ENCODE measurements at places on chromosomes 2 and 18. TPM values are rescaled to one million over a fixed set of nuclear protein-coding genes. Genes with fewer than 3 reads are reported as not detected.

Gene CTAGE1
- not detected for total RNA-seq

DNA sequence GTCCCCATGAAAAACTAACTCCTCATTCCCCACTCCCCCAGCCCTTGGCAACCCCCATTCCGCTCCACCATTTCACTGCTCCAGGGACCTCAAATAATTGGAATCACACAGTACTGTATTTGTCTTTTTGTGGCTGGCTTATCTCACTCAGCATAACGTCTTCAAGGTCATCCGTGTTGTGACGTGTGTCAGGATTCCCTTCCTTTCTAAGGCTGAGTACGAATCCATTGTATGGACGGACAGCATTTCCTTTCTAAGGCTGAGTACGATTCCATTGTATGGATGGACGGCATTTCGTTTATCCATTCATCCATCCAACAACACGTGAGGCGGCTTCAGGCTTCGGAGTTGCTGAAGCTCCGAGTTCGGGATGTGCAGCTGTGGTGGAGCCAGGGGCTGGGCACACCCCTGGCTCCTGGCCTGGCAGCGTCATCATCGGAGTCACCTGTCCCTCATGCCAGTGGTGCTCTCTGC lies 1.2 kb upstream of the ASB1 start:
- no peak for DNase-seq

Gene CHST10
- 6.8 TPM for total RNA-seq

- no peak for DNase-seq
These were observed 154.0 kb downstream of the PMAIP1 start for GRCh38 chr18:60053747-60054304.

Gene APCDD1
- total RNA-seq = 98.4 TPM

- DNase-seq = no peak
These were observed 92.9 kb upstream of the CYP1B1 start for GRCh38 chr2:38168710-38169480.

- DNase-seq = no peak
These were observed 893 bp downstream of the CAVIN2 start for GRCh38 chr2:191845876-191846514.

Gene COL6A3
- 197 TPM for total RNA-seq

DNA sequence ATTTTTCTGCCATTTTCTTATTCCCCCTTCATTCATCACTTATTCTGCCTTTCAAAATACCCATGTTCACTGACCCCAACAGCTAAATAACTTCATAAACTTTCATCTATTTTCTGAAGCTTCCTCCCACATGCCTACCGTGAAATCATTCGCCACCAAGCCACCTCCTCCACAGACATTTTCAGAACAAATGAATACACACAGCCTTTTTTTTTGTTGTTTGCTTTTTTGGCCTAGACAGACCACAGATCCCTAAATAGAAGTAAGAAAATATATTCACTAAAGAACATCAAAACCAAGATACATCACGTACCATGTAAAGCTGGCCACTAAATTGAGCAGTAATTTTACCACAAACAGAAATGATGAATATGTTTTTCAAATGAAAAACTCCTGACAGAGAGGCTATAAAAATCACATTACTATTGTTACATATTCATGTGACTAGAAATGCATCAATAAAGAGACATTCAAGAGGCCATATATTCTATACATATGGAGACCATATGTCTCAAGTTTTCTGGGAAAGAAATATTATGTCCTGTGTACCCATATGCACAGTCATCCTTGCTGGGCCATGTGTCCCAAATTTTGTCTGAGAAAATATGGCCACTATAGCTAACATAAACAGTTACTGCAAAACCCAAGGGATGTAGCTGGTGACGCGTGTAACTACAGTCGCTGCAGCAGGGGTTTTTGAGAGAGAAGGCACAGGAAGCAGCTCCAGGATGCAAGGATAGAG lies 200.3 kb downstream of the FBXO15 start:
- DNase-seq = no peak

- no peak for DNase-seq
These were observed 20.9 kb downstream of the CD8A start for GRCh38 chr2:86769838-86770237.

GRCh38 chr2:226849349-226849748 lies 13.5 kb downstream of the RHBDD1 start:
- no peak for DNase-seq

DNA sequence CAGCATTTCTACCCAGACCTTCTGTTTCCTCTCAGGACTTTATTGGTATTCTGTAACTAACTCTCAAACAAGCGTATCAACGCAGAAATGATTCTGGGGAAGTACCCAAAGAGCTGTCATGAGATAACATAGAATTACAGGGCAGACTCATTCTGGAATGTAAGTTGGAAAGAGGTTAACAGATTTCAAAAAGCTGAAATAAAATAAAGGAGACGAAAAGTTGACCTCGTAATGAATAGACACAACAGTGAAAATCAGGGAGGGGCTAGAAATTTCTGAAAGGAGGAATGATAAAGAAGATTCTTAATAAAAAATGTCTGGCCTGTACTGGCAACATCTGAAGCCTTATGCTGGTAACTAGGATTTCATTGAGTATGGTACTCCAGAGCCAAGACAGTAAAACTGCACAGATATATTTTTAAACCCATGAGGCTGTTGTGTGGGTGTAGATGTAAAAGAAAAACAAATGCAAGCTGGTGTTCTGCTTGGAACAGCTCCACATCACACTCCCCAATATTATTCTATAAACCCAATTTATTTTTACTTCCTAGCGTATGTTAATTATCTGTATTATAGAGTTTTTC lies 23.9 kb downstream of the RBMS1 start:
- no peak for DNase-seq

DNA sequence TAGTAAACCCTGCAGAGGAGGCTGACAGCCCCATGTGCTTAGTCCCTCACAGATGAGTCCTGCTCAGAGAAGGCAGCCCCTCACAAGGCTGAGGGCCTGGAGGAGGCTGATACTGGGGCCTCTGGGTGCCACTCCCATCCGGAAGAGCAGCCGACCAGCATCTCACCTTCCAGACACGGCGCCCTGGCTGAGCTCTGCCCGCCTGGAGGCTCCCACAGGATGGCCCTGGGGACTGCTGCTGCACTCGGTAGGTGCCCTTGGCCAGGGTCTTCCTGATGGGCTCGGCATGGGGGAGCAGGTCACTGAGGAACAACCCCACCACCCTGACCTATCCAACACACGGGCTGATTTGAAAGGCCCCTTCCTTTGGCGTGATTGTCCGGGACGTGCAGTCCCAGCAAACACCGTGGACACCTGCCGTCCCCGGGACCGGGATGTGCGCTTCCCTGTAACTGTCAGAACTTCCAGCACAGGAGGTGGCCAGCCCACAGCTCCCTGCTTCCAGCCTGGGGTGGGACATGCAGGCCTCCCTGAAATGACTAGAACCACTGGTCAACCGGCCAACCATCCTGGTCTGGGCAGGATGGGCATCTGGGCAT lies 38.6 kb downstream of the MLPH start:
- DNase-seq = no peak

Gene MRO
- 1.9 TPM for total RNA-seq

Gene DQX1
- total RNA-seq = 1.4 TPM

Gene PROKR1
- not detected for total RNA-seq

Gene MCEE
- 26.3 TPM for total RNA-seq

Gene CROCC2
- total RNA-seq = 0.23 TPM

DNA sequence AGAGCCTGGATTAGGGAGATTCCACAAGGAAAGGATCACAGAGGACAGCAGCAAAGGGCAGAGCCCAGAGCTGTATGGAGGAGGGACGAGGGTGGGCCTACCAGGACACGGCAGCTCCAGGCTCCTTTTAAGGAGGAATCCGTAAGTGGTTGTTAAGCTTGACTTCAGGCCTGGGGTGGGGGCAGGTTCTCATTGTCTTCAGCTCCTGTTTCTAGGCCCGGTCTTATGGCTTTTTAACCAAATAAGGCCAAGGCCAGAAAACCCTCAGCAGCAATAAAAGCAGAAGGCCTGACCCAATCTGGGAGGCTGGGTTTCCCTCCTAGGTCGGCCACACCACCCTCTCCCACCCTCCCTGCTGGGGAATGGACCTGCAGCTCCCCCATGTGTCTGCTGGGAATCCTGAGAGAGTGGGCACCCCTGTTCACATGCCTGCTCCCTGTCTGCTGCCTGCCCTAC lies 111.2 kb downstream of the PLB1 start:
- peak; percentile 60 for DNase-seq

DNA sequence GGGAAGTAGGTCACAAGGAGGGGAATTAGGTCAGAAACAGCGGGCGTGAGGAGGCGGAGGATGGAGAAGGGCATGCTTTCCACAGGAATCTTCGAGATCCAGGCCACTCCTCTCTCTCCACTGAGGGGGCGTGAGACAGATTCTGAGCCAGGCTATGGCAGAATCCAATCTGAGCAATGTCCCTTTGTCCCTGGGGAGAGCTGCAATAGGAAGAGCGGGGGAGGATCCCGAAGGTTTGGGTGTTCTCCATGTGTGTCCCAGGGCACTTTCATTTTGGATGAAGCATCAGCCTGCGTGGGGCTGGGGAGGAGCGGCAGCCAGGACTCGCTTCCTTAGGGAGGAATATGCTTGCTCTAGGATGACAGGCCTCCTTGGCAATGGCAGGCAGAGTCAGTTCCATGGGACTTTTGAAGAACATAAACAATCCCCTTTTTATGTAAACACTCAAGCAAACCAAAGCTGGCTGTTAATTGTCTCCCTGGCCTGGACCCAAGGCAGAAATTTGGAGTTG lies 84.0 kb downstream of the LIPG start:
- DNase-seq = peak; percentile 66

GRCh38 chr2:196099916-196100315 lies 31.3 kb upstream of the DNAH7 start:
- no peak for DNase-seq

Data from ureter (tissue), 1 donor.